Sigmoid colon (tissue), 7 donors: ENCODE measurements at places on chromosomes 11 and 22.
A peak's percentile ranks its signal among the peaks of the same experiment; 100 is the strongest.

GRCh38 chr11:44944181-44944852, 6.4 kb downstream of the TP53I11 start:
- DNase-seq: no peak

- DNase-seq: no peak
Measured at GRCh38 chr22:39431216-39431801, 25.5 kb upstream of the MGAT3 start.

GRCh38 chr11:78432058-78432515, 14.5 kb upstream of the GAB2 start:
- DNase-seq: no peak

GRCh38 chr22:34763496-34763895, 302.5 kb upstream of the ISX start:
- DNase-seq: no peak

GRCh38 chr11:126416542-126417090, 61.1 kb downstream of the ST3GAL4 start:
- peak; percentile 96 for DNase-seq

DNA sequence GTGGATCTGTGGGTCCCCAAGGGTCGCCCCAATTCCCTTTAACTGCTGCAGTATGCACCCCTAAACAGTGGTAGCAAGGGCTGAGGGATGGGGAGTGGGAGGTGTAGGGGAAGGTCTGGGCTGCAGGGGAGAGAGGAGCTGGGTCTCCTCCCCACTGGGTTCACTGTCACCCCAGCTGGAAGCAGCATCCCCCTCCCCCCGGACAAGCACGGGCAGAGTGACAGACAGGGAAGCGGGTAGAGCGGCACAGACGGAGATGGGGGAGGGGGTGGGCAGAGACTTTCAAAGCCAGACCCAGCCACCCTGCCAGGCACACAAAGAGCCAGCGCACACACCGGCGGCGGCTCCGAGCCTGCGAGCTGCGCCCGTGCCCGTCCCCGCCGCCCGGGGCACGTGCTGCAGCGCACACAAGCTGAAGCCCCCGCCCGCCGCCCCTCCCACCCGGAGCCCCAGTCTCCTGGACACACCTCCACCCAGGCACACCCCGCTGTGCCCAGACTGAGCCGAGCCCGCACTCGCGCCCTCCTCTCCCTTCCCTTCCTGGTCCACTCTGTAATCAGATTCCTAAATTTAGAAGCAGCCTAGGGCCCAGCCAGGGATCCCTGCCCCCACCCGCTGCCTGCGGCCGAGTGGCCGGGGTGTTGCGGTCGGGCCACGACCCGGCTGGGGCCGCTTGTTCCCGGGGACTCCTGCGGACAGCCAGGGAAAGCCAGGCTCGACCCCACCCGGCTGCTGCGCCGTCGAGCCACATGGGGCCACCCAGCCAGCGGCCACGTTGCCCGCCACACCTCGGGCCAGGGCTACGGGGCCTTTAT, 935 bp upstream of the RCOR2 start:
- DNase-seq: peak; percentile 82

GRCh38 chr11:1948389-1948788, 1.3 kb downstream of the MRPL23 start:
- no peak for DNase-seq

DNA sequence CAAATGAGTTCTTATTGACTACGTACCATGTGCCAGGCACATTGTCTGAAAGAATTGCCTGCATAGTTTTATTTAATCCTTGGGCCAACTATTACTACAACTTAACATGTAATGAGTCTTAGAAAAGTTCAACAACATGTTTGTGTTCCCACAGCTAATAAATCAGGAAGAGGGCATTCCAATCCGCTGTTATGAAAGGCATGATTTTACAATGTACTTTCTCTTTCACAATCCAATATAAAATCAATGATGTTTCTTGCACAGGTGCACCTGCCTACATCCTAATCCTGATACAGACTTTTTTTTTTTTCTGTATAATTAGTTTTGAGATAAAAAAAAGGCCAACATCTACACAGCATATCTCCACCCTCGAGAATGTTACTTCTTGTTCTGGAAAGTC, 728.4 kb upstream of the CCDC90B start:
- DNase-seq: no peak

DNA sequence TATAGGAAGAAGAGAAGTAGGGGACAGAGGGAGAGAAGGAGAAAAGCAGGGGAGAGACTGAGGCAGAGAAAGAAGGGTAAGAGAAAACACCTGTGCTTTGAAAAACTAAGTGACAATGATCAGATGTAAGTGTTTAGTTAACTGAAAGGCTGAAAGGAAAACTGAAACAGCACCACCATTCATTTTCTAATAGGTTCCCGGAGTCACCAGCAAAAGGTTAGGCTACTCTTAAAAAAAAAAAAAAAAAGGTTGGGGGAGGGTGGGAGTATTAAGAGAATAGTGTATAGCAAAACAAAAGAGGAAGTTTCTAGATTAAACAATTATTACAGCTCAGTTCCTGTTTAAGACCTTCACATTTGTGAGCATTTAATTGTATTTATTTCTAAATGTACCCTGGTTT, 113.8 kb downstream of the CADM1 start:
- DNase-seq: no peak

DNA sequence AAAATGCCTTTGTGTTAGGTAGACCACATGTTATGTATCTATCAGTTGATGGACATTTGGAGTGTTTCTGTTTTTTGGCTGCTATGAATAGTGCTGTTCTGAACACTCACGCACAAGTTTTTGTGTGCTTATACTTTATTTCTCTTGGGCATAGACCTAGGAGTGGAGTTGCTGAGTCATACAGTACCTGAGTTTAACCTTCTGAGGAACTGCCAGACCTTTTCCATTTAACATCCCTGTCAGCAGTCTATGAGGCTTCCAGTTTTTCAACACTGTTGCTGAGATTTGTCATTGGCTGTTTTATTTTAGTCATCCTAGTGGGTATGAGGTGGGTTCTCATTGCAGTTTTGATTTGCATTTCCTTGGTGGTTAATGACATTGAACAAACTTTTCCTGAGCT, 4.4 kb downstream of the CTTN start:
- no peak for DNase-seq

- DNase-seq: no peak
Measured at GRCh38 chr11:7486781-7487140, 1.5 kb downstream of the OLFML1 start.

DNA sequence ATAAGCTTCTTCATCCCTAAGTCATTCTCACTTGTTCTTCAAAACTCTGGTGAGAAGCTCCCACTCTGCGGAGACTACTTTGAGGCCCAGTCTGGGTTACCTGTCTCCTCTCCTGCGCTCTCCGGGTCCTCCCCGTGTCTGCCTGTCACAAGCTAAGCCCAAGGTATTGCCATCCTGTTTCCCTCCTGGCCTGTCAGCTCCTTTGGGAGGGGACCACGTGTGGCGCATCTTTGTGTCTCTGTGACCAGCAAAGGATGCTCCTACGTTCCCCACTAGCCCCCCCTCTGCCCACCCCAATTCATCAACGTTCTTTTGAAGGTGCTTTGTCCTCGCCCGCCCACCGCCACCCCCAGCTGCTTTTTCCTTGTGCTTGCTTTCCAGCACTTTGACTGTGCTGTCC, 31.8 kb upstream of the FBLN1 start:
- DNase-seq: peak; percentile 52

DNA sequence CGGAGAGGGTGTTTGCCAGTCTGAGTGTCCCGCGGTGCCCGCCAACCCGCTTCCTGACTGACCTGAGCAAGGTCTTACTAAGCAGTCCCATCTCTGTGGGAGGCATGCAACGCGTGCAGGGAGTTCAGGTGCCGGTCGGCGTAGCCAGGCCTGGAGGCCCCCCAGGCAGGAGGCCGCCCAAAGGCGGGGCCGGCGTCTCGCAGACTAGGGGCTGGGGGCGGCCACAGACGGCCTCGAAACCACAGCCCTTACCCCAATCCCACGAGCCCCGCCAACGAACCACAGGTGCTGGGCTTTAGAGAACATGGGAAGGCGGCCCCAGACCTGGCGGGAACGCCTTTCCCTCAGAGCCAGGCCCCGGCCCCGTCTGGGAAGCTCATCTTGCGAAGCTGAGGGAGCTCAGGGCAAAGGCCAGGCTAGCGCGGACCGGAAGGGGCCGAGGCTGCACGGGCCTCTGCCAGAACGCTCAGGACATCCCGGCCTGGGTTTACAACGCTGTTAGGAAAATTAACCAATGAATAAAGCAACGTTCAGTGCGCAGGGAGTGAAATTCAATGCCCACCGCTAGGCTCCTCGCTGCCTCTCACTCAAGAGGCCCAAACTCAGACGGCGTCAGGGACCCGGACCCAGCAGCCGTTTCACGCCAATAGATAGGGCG, 2.1 kb upstream of the MTFP1 start:
- DNase-seq: peak; percentile 83

- DNase-seq: no peak
Measured at GRCh38 chr11:3950996-3951660, 95.7 kb downstream of the STIM1 start.

GRCh38 chr11:90753546-90753945, 530.7 kb upstream of the CHORDC1 start:
- DNase-seq: no peak

- DNase-seq: no peak
Measured at GRCh38 chr22:26285632-26286031, 116.4 kb downstream of the SEZ6L start.

GRCh38 chr11:125167292-125167953, 2.9 kb downstream of the PKNOX2 start:
- peak; percentile 77 for DNase-seq

- DNase-seq: no peak
Measured at GRCh38 chr22:45678961-45679912, 7.6 kb downstream of the ATXN10 start.

GRCh38 chr11:60836866-60837515, 4.9 kb upstream of the CCDC86 start:
- no peak for DNase-seq

- no peak for DNase-seq
Measured at GRCh38 chr11:70853770-70854108, 398.6 kb downstream of the SHANK2 start.

DNA sequence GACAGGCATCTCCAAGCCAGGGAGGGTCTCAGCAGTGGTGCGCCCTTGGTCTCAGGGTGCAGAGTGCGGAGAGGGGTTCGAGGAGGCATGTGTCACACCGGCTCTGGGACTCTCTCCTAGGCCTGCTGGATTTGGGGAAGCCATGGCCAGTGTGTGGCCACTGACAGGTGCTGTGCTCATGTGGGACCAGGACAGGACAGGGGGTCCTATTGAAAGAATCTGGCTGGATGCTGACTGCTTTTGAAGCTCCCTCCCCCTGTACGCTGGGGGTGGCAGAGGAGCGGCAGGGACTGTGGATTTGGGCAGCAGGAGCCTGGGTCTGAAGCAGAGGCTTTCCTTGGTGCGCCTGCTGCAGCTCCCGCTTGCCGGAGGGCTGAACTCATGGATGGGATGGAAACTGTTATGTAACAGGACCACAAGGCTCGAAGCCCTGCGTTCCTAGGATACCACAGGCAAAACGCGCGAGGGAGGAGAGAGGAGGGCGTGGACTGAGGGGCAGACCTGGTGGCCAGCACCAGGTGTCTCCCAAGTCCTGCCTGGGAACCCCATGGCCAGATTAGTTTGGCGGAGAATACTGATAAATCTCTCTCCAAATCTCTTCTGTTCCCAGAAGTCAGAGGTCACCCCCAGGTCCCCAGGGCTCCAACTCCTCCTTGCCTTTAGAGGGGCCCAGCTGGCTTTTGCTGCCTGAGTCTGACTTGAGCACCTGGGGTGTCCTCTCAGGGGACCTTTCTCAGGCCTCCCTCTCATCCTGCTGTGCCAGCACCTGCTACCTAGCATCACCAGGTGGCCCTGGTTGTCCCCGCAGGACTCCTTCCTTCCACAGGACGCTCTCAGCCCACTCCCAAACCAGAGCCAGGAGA, 13.8 kb upstream of the TEF start:
- peak; percentile 88 for DNase-seq

GRCh38 chr11:36243641-36244040, 45.6 kb downstream of the COMMD9 start:
- no peak for DNase-seq

DNA sequence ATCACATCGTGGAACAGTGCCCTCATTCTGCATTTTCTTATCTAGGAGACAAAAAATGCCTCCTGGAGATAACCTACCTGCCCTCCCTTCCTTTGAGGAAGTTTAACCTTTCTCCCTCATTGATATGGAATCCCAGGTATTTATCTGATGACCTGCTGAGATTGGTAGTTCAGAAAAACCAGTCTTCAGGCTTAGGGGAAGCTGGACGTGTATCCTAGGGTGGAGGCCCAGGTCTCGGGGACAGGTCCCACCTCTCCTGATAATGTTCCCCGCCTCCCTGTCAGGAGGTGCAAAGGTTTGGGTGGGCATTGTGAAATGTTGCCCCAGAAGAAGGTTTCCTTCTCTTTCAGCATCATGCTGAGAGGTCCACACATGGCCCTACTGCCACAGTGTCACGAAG, 186.9 kb upstream of the NAV2 start:
- no peak for DNase-seq

- no peak for DNase-seq
Measured at GRCh38 chr11:60204922-60205321, 22.0 kb upstream of the MS4A6A start.

GRCh38 chr11:9170450-9170849, 79.1 kb upstream of the SCUBE2 start:
- no peak for DNase-seq

DNA sequence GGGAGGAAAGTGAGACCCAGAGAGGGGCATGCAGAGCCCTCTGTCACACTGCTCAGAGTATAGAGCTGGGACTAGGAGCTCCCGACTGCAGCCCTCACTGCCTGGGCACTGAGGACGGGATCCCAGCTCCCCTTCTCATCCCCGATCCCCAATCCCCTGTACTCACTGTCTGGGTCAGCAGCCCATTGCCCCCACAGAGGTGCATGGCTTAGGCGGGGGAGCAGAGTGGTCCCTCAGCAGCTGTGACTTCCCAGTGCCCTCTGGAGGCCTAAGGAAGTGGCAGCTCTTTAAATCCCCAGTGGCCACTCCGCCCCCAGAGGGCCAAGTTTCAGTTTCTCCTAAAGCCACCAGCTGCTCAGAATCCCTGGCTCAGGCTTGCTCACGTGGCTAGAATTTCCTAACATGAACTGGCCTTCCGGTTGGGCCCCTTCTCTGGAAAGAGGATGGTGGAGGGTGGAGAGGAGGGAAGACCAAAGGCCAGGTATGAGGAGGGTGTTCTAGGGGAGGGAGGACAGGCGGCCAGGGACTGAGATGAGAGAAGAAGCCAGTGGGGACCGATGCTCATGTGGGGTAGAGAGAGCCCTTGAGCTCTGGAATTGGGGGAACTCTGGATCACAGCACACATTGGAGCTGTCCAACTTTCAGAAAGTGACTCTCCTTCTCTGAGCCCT, at the start of gene BATF2:
TSS of gene BATF2 (minus strand) at position 262 of the 671 bp plus-strand sequence. CDS start at position 205, 57 bp downstream.
- peak; percentile 92 for DNase-seq

DNA sequence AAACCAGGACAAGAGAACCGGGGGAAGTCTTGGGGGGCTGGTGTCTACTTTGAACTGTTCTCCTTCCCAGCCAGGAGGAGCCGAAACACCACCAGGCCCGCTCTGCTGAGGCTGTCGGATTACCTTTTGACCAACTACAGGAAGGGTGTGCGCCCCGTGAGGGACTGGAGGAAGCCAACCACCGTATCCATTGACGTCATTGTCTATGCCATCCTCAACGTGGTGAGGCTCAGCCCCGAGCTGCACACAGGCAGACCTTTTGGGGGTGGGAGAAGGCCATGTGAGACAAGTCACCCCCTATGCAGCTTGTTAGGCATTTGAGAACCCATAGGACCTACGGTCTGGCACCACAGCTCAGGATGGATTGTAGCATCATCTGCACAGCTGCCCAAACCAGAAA, 2.8 kb downstream of the HTR3A start:
- DNase-seq: no peak
